ENCODE measurements at places on chromosomes 1 and 21.
A peak's percentile ranks its signal among the peaks of the same experiment; 100 is the strongest.

DNA sequence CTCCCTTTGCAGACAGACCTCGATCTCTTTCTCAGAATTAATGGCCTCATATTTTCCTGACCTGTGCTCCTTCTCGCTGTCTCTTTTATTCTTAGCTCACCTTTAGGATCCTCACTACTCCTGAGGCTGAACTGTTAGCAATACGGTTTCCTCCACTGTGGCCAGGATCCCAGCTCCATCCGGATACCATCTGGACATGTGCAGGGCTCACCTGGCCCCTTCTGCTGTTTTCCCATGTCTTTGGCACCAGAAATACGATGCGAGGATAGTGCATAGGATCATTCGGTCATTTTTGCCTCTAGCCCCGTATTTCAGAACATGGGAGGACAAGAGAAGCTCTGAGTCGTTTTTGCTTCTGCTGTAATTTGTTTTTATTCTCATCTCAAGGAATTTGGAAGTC lies 108.5 kb upstream of the KIF26B start:
- no peak for DNase-seq

GRCh38 chr21:44694776-44695175 lies 2.2 kb upstream of the KRTAP10-12 start:
- no peak for DNase-seq

GRCh38 chr1:230550428-230550827 lies 91.9 kb upstream of the COG2 start:
- no peak for DNase-seq

- DNase-seq: no peak
Observed at GRCh38 chr21:25369524-25370300, 237.6 kb downstream of the MRPL39 start.

DNA sequence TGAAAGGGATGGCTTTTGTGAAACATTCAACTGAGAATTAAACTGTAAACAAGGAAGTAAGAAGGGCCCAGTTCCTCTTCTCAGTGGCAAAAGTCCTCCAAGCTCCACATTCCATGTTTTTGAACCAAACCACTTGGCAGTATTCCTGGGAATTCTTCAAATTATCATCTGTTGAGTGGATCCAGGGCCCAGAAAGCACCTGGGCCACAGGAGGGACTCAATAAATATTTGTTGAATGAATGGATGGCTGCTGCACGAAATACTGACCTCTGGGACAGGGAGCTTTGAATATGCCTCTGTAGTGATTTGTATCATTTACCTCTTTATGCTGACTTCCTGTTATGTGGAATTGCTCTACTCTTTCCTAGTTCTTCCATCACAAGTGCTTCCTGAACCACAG lies 4.7 kb downstream of the SLC35F3 start:
- no peak for DNase-seq

- DNase-seq: no peak
Observed at GRCh38 chr1:168427051-168427450, 116.7 kb downstream of the XCL2 start.

GRCh38 chr1:26724926-26725325 lies 29.1 kb downstream of the ARID1A start:
- no peak for DNase-seq

GRCh38 chr1:44084998-44085675 lies 33.5 kb upstream of the KLF17 start:
- DNase-seq: no peak

DNA sequence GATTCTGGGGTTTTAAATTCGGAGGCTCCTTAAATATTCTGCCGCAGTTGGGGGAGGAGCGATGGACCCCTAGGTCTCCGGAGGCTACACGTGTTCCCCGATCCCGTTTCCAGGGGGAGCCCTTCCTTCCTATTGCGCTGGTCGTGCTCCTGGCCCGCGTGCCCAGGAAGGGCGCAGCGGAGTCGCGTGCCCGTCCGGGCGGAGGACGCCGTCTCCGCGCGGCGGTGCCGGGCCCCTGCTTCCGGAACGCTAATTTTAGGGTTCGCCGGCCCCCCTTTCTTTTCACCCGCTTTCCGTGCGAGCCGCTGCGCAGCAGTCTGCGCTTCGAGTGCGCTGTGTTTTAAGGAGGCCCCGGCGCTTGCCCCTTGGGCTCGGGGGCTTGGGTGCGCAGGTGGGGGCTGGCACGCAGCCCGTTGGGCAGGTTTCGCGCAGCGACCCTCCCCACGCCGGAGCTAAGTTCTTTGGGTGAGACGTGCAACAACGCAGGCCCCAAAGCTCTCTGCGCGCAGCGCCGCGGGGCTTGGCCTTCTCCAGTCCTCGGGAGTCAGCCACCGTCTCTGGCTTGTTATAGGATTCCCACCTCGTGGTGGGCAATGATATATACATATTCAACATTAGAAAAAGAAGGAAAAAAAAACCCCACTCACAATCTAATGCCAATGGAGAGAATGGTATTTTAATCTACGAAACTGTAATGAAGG lies 43.5 kb upstream of the DNAJC6 start:
- peak; percentile 64 for DNase-seq

DNA sequence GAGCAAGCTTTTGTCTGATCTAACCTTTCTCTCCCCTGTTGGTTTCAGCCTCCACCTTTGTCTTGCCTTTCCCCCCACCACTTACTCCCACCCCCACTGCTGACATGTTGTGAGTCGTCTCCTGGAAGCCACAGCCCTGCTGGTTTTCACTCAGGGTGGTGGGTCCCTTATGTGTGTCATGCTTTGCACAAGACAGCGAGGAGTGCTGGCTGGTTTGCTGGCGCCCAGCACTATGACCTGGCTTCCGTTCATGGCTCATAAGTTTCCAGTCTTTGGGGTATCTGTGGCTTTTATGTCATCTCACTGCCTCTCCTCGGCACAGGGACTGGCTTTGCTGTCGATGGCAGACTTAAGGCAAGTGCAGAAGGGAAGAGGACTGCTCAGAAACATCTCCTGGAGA lies 177.7 kb downstream of the KIF26B start:
- DNase-seq: no peak

DNA sequence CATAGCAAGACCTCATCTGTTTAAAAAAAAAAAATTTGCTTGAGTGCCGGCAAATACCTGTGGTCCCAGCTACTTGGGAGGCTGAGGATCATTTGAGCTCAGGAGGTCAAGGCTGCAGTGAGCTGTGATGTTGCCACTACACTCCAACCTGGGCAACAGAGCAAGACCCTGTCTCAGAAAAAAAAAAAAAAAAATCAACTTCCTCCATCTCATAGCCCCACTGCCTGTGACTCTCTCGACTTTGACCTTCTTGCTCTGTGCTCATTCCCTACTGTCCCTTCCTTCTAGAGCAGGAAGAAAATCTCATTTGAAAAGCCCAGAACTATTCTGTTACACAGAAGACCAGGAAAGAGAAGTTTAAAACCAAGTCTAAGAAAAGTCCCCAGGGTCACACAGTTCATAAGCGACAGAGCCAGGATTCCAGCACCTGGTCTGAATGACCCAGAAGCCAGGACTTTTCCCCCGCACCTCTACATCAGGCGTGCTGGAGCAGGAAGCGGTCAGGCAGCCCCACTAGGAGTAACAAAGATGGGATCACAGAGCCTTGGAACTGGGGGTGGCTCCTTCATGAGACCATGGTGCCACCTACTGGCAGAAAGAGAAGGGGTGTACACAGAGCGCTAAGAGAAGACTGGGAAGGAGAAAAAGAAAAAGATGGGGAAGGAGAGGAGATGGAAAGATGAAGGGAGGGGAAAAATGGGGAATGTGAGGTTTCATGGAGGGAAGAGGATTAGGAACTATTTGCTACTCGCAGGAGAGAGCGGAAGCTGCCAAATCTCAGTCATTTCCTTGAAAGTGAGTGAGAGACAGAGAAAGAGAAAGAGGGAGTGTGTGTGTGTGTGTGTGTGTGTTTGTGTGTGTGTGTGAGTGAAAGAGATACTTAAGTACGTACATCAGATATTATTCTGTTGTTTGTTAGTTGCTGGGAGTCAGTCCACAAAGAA lies 3.1 kb upstream of the P3R3URF start:
- peak; percentile 30 for DNase-seq

DNA sequence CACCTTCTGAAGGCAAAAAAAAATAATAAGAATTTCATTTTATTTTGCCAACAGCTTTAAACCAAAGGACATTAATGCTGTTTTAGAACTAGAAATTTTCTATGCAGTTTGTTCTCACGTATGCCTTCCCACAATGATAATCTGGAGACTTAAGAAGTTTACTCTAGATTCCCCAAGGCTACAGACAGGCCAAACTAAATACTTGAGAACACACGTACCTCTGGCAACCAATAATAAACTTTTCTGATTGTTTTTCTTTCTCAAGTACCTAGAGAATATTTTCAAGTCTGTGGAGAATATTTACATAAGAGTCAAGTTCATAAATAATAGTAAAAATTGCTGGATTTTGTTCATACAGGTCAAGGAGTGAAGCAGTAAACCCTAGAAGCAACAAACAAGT lies 15.9 kb downstream of the CLDN8 start:
- DNase-seq: no peak

All from T-helper 2 cell (primary cell).